ENCODE measurements at places on chromosomes 4 and X.

DNA sequence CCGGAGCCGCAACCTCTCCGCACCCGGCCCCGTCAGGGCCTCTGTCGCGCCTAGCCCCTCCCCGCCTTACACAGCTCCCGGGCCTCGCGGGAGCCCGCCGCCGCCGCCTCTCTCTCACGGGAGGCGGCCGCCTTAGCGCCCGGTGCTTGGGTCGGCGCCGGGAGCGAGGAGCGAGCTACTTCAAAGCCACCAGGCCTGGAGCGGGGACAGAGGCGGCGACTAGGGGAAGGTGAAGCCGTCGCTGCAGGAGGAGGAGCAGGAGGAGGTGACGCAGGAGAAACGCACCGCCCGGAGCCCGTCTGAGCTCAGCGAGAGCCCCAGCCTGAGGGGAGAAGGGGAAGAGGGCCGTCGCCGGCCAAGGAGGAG, 250 bp downstream of the USP9X start:
- peak; percentile 66 for DNase-seq

DNA sequence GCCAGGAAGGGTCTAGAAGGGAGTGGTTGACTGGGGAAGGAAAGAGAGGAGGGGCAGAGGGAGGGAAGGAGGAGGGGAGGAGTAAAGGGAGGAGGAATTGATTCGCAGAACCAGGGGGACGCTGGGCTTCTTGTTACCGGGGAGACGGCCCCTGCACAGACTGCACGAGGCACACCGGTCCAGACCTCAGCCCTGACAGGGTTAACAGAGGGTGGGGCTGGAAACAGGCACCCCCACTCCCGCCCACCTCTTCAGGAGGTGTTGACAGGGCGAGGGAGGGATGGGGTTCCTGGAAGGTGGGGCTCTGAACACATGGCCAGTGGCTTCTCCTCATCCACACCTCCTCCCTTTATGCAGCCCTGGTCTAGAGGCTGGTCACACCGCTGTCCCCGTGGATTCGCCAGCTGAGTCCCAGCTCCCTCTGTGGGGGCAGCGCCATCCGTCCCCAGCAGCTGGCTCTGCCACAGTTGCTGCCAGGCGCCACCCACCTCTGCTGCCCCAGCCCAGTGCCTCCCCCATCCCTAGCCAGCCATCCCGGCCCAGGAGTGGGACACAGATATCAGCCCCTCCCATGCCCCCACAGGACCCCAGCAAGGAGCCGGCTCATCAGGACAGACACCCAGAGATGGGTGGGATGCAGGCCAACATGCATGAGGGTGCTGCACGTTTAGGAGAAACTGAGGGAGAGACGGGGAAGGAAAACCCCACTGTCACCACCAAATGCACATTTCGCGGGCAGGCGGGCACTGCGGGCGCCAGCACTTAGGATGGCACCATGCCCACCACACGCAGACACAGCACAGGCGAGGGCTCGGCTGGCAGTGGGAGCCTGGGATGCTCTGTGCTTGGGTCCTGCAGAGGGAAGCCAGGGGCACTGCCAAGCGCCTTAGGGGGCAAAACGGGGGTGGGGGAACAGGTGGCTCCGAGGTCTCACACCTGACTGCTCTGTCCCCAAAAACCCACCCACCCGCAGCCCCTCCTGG, 87.6 kb downstream of the ABLIM2 start:
- DNase-seq, result no peak

- DNase-seq, result no peak
Observed at GRCh38 chr4:7837597-7838135, 102.0 kb downstream of the AFAP1 start.

- no peak for DNase-seq
Observed at GRCh38 chr4:102735582-102735981, 25.2 kb downstream of the MANBA start.

DNA sequence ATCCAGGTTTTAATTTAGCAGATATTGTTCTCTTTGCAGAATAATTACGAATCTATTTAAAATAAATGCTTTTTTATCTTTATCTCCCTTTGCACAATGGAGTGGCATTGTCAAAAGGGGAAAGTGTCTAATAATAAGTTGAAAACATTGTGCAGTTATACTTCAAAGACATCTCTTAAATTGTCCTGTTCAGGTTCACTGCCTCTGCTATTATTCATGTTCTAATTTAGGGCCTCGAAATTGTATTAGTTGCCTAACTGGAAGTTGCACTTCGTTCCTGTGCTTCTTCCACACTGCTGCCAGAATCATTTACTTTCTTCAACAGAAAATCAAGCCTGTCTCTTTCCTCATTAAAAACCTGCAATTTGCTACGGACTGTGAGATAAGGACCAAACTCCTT, 150.5 kb upstream of the SPRY1 start:
- no peak for DNase-seq

DNA sequence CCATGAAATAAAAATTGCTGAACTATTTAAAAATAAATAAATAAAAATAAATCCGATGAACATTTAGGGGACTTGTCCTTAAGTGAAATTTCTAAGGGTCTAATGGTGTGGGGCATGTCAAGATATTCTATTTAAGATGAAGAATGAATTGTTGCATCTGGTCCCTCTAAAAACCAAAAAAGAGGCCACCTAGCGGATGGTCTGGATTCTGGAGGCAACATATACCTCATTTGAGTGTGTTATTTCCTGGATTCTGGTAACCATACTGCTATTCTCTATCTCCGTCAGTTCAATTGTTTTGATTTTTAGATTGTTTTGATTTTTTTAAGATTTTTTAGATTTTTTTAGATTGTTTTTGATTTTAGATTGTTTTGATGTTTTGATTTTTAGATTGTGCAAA, 28.3 kb downstream of the AGTR2 start:
- DNase-seq, result no peak

DNA sequence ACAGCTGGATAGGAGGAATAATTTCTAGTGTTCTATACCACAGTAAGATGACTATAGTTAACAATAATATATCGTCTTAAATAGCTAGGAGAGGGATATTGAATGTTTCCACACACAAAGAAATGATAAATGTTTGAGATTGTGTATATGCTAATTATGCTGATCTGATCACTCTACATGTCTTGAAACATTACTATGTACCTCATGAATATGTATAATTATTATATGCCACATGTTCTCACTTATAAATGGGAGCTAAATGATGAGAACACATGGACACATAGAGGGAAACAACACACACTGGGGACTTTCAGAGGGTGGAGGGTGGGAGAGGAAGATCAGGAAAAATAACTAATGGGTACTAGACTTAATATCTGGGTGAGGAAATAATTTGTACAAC, 53.2 kb upstream of the MAGEA4 start:
- no peak for DNase-seq

GRCh38 chrX:38664285-38664684, 102.9 kb downstream of the TSPAN7 start:
- peak; percentile 39 for DNase-seq

- no peak for DNase-seq
Observed at GRCh38 chr4:87911252-87911774, 64.2 kb upstream of the SPP1 start.

DNA sequence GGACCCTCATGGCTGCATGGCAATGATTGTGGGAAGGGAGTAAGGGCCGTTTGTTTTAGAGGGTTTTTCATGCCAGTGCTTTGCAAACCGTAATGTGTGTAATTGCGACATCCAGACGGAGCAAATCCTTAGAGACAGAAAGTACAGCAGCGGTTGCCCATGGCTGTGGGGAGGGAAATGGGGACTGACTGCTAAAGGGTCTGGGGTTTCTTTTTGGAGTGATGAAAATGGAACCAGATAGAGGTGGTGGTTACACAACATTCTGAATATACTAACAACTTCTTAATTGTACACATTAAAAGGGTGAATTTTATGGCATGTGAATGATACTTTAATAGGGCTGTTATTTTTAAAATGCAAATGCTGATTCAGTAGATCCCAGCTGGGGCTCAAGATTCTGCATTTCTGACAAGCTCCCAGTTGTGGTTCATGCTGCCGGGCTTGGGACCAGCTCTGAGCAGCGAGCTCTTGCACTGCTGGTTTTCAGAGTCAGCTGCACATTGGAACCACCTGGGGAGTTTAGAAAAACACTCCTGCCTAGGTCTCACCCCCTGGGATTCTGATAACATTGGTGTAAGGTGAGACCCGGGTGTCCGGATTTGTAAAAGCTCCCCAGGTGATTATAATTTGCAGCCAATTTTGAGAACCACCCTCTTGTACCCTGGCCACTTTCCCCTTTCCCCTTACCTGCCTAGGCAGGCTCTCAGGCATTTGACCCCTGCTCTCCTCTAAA, 47.7 kb downstream of the PRPS1 start:
- DNase-seq, result peak; percentile 57

DNA sequence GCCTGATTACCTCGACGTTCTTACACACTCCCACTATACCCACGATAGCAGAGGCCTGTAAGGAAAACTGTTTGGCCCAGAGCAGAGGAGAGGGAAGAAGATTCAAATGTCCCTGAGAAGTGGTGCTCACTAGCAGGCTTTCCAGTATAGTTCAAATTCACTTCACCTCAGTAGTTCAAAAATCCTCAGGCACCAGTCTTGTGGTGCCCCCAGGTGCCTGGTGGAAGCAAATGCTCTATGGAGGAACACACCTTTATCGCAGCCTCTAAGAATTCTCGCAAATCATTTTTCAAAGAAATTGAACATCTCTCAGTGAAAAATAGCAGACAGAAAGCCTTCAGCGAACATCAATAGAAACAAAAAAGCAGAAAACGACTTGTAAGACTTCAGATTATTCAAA, 12.2 kb upstream of the MTMR1 start:
- DNase-seq, result no peak

- DNase-seq, result peak; percentile 33
Observed at GRCh38 chr4:88962396-88962795, 94.6 kb downstream of the FAM13A start.

Data from suppressor macrophage treated with lipopolysaccharide for 4 hours (primary cell).